ENCODE measurements at places on chromosomes 7 and 10. TPM values are rescaled to one million over a fixed set of nuclear protein-coding genes. Genes with fewer than 3 reads are reported as not detected.

The MKI67 gene
- 1.8 TPM for total RNA-seq

DNA sequence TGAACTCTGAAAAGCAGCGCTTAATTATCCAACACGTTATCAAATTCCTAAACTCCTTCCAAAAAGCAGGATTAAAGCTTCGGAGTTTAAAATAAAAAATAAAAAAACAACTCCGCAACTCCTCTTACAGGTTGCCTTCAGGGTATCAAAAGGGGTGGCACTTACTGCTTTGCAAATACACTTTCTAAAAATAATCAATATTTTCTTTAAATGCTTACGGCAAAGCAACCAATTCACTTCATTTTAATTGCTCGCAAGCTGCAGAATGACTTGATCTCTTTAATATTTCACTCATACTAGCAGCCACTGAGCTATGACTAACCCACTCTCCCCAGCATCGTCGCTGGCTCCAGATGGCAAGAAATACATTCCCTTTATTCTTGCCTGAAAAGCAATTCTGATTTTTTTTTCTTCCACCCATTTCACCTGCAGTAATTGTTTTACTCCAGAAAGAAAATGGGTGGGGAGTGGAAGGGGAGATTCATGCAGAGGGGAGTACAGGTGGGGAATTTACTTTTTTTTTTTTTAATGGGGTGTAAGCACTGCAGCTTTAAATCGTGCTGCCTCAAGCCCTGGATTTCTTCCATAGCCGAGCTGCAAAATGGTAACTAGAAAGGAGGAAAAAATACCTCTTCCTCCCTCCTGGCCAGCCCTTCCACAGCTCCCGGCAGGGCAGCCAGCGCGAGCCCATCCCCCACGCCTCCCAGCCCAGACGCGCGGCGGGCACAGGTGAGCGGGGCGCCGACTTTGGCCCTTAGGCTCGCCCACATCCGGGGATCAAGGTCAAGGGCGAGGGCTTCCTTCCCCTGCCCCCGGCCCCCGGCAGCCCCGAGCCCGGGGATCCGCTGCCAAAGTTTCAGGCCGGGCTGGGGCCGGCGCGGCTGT lies 54.2 kb upstream of the FHIP2A start:
- H3K27me3 ChIP-seq, result peaks cover 22% of the 10 kb centered on the region
- no peaks in the 10 kb centered on the region for H3K36me3 ChIP-seq
- peak overlapping the region; percentile 62 for H3K4me3 ChIP-seq

The HOXA5 gene
- 9.2 TPM for total RNA-seq

- no peaks in the 10 kb centered on the region for H3K27me3 ChIP-seq
- no peaks in the 10 kb centered on the region for H3K36me3 ChIP-seq
Observed at GRCh38 chr7:114107522-114107921, 188.7 kb upstream of the PPP1R3A start.

DNA sequence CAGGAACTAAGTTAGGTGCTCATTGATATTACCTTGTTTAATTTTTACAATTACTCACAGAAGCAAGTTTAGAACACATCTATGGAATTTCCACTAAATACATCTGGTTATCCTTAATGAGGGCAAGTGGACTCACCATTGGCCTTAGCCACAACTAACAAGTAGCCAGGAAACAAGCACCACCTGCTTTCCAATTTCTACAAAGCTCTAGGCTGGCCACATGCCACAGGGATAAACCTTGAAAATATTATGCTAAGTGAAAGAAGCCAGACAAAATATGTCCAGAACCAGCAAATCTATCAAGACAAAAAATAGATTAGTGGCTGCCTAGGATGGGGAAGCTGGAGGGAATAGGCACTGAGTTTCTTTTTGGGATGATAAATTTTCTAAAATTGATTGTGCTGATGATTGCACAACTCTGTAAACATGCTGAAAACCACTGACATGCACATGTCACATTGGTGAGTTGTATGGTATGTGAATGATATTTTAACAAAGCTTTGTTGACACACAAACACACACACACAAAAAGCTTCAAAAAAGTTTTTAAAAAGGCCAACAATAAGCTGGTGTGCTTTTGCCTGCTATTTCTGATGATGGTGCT lies 179.4 kb downstream of the CPEB3 start:
- H3K4me1 ChIP-seq, result peaks cover 12% of the 10 kb centered on the region
- H3K27ac ChIP-seq, result no peak overlapping the region
- DNase-seq, result no peak

The RADIL gene
- total RNA-seq, result 7.4 TPM

DNA sequence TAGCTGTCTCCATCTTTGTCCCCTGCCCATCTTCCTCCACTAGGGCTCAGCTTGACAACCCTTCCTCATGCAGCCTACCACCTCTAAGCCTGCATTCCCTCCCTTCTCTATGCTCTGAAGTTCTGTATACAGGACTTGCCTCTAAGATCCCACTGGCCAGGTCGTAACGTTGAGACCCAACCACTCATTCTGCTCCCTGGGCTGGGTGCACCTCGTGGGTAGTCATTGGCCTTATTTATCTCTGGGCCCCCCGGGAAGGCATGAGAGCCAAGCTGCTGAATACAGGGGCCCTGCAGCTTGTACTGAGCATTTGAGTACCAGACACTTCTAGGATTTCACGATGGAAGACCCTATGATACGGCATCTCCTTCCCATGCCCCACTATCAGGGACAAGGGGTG lies 31.2 kb downstream of the MYL10 start:
- H3K4me3 ChIP-seq, result no peak overlapping the region
- no peak for DNase-seq
- no peaks in the 10 kb centered on the region for H3K36me3 ChIP-seq
- no peak overlapping the region for H3K27ac ChIP-seq
- H3K27me3 ChIP-seq, result no peaks in the 10 kb centered on the region

- no peak overlapping the region for H3K4me3 ChIP-seq
- H3K4me1 ChIP-seq, result no peaks in the 10 kb centered on the region
- no peaks in the 10 kb centered on the region for H3K36me3 ChIP-seq
- no peak for DNase-seq
Observed at GRCh38 chr7:27201580-27202017, 1.7 kb upstream of the HOXA13 start.

DNA sequence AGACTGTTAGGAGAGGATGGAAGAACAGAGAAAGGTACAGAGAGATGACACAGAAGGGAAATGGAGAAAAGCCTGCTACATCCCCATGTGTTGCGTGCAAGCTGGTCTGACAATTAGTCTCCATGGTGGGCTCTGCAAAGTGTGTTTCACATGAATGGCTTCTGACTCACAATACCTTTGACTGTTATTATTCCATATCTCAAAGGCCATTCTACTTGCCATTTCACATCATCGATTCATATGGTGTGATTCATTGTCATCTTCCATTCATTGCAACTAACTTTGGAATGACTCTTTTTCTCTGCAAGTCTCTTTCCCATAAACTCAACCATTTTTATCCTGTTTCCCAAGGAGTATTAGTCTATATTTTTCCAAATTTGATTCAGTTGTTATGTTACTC lies 208.9 kb upstream of the INHBA start:
- no peak for DNase-seq
- no peaks in the 10 kb centered on the region for H3K36me3 ChIP-seq
- H3K27ac ChIP-seq, result no peak overlapping the region
- no peaks in the 10 kb centered on the region for H3K27me3 ChIP-seq
- H3K4me1 ChIP-seq, result peaks cover 12% of the 10 kb centered on the region

The SOSTDC1 gene
- 0.36 TPM for total RNA-seq

The PLAC9 gene
- 5.1 TPM for total RNA-seq

GRCh38 chr10:131645756-131646155 lies 255.1 kb upstream of the PPP2R2D start:
- no peaks in the 10 kb centered on the region for H3K36me3 ChIP-seq
- no peaks in the 10 kb centered on the region for H3K27me3 ChIP-seq
- no peaks in the 10 kb centered on the region for H3K4me1 ChIP-seq
- H3K4me3 ChIP-seq, result no peak overlapping the region
- H3K27ac ChIP-seq, result no peak overlapping the region
- no peak for DNase-seq

DNA sequence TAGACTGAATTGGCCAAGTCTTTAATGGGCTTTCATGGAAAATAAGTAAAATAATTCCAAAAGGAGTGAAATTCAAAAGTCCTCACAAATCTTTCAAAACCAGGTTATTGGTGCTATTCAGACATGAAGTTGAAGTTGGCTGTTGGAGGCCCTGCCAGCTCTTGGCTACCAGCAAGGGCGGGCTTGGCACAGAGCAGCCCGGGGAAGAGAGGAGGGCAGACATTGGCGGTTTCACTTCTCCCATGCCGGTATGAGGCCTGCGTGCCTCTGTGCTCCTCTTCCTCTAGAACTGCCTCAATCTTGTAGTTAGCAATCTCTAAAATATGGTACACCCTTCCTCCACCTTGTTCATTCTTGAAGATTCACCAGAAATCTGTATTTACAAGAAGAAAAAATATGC lies 16.4 kb upstream of the NPS start:
- H3K36me3 ChIP-seq, result no peaks in the 10 kb centered on the region
- no peaks in the 10 kb centered on the region for H3K27me3 ChIP-seq
- DNase-seq, result no peak
- H3K4me1 ChIP-seq, result no peaks in the 10 kb centered on the region

The ZNF804B gene
- total RNA-seq, result 0.28 TPM

DNA sequence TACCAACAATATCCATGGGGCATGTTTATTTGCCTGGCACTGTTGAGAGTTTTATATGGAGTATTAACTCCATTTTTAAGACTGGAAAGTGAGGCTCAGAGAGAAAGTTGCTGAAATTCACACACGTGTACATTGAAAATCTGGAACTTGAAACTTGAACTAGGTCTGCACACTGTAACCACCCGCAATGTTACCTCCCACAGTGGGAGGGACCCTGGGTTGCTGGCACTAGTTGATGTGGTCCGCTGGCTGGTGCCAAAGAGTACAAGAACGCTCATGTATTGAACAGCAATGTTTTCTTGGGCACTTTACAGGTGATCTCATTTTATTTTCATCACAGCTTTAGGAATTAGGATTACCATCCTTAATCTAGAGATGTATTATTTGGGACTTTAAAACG lies 253.2 kb downstream of the INHBA start:
- no peak overlapping the region for H3K27ac ChIP-seq
- no peak for DNase-seq
- no peaks in the 10 kb centered on the region for H3K27me3 ChIP-seq

GRCh38 chr7:139106959-139107358 lies 2.6 kb downstream of the ZC3HAV1 start:
- H3K4me3 ChIP-seq, result peak overlapping the region; percentile 84
- no peak for DNase-seq
- H3K36me3 ChIP-seq, result no peaks in the 10 kb centered on the region

The WEE2 gene
- not detected for total RNA-seq
